ENCODE measurements at places on chromosomes 16 and 17.

- no peak for DNase-seq
These were observed 4.9 kb upstream of the CIAO3 start for GRCh38 chr16:745739-746138.

- DNase-seq: no peak
These were observed 113.0 kb upstream of the NOG start for GRCh38 chr17:56480501-56480900.

GRCh38 chr17:18988546-18989173 is 15.9 kb downstream of the FAM83G start:
- DNase-seq: no peak

GRCh38 chr16:30780549-30780948 is 6.5 kb downstream of the ZNF629 start:
- DNase-seq: no peak

DNA sequence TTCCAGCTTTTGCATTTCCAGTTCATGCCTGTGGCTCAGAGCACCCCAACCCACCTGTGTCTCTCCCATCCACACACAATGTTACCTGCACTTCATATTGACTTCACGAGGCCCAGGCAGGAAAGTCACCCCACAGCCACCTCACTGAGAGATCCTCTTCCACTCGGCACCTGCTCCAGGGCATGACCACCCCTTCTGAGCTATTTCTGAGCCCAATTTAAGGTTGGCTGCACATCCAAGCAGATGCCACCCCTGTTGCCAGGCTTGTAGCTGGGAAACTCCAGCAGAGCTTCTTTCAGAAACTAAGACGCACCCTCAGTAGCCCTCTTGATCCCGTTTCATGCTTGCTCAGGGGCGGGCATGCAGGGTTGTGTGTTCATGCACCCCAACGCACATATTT is 88.4 kb downstream of the SOCS1 start:
- no peak for DNase-seq
